Transverse colon (tissue), 4 donors: ENCODE measurements at places on chromosomes 12 and 14. TPM values are rescaled to one million over a fixed set of nuclear protein-coding genes. Genes with fewer than 3 reads are reported as not detected.

Gene SLC7A8
- total RNA-seq, result 29.1 TPM

Gene KCNJ8
- 3.5 TPM for total RNA-seq

Gene SLCO1A2
- not detected for total RNA-seq

- DNase-seq, result peak; percentile 66
Observed at GRCh38 chr14:68598621-68599447, 194.0 kb downstream of the ZFP36L1 start.

DNA sequence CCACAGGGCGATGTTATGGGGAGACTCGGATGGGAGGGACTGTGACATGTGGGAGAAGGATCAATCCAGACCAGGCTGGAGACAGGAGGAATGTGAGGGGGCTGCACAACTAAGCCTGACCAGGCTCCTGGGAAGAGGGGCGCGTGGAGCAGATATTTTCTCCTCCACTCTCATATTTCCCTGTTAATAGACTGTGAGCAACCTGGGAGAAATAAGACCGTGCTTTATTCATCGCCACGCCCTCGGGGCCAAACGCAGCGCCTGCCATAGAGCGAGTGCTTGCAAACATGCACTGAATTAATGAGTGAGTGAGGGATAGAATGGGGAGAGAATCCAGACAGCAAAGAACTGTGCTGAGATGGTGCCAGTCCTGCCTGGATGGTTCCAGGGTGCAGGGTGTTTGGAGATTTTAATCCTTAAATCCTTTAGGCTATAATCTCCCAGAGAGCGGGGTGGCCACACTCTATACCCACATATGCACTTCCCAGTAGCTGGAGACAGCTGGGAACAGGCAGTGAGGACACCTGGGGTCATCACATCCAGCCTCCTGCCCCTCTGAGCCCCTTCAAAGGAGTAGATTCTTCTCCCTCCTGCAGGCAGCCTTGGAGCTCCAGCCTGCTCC lies 13.6 kb upstream of the FAIM2 start:
- DNase-seq, result no peak

GRCh38 chr12:126425264-126425663 lies 1360.0 kb downstream of the AACS start:
- no peak for DNase-seq

Gene MYH6
- total RNA-seq, result 0.16 TPM

- DNase-seq, result no peak
Observed at GRCh38 chr12:107327651-107328182, 234.4 kb upstream of the CRY1 start.

Gene FAR2
- total RNA-seq, result 66.9 TPM

- DNase-seq, result no peak
Observed at GRCh38 chr14:77246784-77247183, 24.2 kb downstream of the NGB start.

DNA sequence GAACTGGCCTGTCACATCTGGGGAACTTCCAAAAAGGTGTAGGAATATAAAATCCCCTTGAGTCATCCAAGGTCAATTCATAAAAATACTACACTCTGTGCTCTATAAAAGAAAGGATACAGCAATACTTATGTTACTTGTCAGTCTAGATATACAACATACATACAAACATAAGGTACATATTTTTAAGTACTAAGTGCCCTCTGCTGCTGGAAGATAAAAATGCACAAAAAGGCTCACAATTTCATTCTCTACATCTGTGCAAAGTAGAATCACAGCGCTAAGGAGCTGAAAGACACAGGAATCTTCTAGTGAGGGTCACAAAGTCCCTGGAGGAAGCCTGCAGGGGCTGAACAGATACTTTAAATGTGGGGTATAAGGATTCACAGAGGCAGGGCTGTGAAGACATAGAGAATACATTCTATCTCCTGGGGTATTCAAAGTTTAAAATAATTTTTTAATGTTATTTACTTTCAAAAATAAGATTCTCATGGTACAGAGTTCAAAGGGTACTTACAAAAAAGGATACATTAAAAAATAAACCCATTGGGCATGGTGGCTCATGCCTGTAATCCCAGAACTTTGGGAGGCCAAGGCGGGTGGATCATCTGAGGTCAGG lies 10.2 kb upstream of the GOLGA5 start:
- DNase-seq, result peak; percentile 29

DNA sequence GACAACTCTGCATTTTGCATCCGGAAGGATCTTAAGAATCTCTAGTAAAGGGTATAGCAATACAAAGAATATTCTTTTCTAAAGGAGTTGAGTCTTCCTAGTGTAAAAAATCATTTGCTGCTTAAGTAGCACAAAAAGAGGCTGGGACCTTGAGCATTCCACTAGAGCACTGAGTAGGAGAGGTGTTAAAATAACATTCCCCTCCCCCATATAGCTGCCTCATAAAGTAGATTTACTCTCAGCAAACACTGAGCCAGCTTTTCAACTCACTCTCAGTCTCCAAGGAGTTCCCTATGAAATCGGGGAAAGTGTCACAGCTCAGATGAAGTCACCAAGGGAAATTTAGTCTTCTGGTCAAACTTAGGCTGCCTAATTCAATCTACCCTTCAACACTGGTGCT lies 592.7 kb downstream of the ETNK1 start:
- DNase-seq, result no peak

GRCh38 chr14:48703728-48704467 lies 882.3 kb downstream of the RPS29 start:
- no peak for DNase-seq

GRCh38 chr12:85424581-85425348 lies 144.7 kb downstream of the ALX1 start:
- DNase-seq, result peak; percentile 51

DNA sequence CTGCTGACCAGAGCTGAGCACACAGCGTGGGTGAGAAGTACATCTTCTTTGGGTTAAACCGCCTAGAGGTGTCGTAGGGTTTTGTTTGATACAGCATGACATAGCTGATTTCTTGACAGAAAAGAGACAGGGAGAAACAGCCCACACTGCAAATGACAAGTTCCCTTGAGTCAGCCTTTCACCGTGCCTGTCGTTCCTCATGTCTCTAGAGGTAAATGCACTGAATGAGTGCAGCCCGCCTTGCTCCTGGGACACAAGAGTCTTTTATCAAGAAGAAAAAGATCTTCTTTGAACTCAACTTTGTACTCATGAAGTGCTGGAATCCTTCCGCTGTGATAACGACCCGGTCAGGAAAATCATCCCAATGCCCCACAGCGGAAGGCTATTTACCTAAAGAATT lies 77.6 kb downstream of the TMEM132D start:
- DNase-seq, result no peak

Gene EFS
- 2.7 TPM for total RNA-seq

DNA sequence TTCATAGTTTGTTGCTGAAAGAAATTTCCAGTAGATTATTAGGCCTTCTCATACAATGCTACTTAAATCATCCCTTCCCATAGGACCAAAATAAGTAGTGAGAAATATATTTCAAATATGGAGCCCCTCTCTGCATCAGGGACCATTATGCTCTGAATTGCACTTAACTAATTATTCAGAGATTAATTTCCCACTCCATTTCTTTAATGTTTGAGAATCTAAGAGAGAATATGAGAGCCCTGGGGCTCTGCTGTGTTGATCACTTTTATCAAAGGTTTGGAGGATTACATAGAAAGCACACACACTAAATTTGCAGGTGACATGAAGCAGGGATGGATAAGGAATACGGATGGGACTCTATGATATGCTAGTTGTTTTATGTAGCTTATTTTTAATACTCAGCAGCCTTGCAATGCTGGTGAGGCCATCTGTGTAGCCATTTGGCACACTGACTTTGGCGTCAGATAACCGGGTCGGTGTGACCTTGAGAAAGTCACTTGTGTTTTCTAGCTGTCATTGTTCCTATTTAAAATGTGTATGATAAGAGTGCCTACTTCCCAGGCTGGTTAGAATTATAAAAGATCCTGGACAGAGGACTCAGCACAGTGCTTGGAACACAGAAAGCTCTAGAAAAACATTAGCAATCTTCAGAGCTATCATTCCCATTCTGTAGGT lies 49.9 kb upstream of the FBXO21 start:
- no peak for DNase-seq

- DNase-seq, result no peak
Observed at GRCh38 chr14:89060191-89060590, 235.7 kb downstream of the TTC8 start.

- no peak for DNase-seq
Observed at GRCh38 chr12:33614630-33615029, 175.0 kb upstream of the SYT10 start.

GRCh38 chr12:113049976-113050742 lies 6.4 kb upstream of the DTX1 start:
- peak; percentile 33 for DNase-seq

- DNase-seq, result no peak
Observed at GRCh38 chr14:91341751-91342154, 75.9 kb downstream of the CCDC88C start.

GRCh38 chr12:121388421-121388981 lies 11.4 kb upstream of the RNF34 start:
- no peak for DNase-seq

Gene LUM
- 31.7 TPM for total RNA-seq

Gene PRPH
- 18.7 TPM for total RNA-seq

Gene SART3
- 177 TPM for total RNA-seq

Gene GDF11
- total RNA-seq, result 0.41 TPM

GRCh38 chr12:1122786-1123185 lies 131.8 kb downstream of the ERC1 start:
- DNase-seq, result no peak

- DNase-seq, result no peak
Observed at GRCh38 chr14:58177125-58177524, 22.8 kb upstream of the ACTR10 start.

- no peak for DNase-seq
Observed at GRCh38 chr12:131312793-131313545, 359.3 kb downstream of the ADGRD1 start.

DNA sequence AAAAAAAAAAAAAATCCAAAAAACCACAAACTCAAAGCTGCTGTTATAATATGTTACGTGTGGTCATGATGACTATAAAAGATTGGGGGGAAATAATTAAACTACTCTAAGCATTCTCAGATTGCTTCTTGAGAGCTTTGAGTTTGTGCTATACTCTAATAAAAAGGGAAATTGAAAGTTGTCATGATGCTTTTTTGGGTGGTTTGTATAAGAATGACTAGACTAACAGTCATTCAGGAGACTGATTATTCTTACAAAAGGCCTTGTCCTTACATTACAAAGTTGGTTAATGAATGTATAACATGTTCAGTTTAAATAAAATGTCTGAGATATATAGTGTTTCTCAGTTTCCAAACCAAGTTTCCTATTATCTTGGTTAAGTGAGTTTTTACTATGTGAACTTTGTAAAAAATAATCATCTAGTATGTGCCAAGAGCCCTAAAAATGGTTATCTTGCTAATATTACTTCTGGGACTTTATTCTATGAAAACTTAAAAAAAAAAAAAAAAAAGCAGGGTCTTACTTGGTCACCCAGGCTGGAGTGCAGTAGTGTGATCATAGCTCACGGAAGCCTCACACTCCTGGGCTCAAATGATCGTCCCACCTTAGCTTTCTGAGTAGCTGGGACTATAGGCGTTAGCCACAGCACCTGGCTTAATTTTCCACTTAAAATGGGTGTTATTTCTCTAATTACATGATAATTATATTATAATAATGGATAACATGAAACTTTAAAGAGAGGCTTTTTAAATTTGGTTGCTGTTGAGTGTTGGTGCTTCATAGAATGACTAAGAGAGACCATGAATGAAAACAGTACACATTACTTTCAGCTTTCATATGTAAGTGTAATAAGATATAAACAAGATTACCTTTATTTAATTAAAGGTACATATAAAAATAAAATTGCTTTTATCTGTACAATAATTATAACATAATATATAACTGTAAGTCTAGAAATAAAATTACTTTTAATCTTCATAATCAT lies 459.6 kb upstream of the RGS6 start:
- DNase-seq, result no peak

Gene ERBB3
- total RNA-seq, result 337 TPM

DNA sequence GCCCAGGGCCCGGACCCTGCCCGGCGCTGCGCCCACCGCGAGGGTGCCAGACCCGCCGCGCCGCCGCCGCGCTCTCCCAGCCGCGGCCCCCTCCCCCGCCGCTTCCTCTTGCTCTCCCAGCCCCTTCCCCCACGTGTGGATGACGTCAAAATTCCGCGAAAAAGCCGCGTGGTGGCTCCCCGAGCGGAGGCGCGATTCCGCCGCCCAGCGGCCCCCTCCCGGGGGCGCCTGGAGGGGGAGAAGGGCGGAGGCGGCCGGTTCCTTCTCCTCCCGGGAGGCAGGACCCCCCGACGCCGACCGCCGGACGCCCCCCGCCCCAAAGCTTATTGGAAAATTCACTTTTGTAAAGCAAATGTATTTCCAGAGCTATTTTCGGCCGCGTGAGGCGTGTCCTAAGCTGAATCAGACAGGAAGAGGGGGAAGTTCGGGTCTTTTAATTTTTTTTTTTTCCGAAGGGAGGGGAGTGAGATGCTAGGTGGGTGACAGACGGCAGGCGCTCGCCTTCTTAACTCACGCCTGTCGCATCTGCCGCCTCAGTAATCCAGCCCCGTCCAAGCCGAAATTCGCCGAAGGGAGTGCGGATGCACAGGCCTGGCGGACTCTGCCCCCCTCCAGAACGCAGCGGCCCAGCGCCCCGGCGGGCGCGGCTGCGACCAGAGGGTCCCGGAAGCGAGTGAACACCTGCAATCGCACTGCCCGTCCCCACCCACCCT lies 4.1 kb upstream of the CCND2 start:
- DNase-seq, result peak; percentile 89

DNA sequence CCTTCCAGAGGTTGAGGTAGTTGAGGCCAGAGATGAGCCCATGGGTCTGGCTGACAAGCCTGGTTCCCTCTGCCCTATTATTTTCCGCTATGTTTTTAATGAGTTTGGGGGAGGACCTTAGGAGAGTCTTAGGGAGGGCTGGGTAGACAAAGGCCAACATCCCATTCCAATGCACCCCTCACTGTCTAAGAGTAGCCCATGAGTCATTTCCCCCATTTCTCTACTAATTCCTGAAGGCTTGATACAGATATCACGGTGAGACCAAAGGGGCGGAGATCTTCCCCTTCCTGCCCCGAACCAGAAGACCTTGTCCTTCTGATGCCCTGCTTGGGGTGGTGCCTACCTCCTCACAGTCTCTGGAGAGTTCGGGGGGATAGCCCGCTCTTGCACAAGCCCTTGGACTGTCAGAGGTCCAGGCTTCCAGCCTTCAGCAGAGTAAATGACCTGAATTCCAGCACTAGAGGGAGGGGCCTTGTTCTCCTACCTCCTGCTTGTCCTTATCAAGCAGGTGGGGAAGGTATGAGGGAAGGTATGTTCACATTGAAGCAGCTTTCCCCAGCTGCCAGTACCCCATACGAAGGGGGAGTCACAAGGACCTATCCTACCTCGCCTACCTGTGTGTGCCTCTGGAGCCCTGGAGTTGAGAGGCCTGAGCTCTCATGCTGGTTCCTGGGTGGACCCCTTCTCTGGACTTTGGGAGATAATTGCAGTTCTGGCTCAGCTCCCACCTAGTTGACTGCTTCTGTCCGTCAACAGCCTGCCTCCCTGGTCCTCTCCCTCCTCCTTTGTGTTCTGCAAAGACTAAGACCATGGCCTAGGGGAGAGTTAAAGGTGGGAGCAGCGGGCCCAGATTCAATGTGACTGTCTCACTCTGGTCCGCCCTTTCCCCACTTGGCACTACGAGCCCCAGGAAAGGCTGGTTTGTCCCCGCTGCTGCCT lies 3.7 kb downstream of the PSMB11 start:
- no peak for DNase-seq
